Activated naive CD4-positive, alpha-beta T cell treated with anti-CD3 and anti-CD28 coated beads, Interleukin-2, amount 50 U/mL, for 72 hours (primary cell): ENCODE measurements at places on chromosomes 7 and 10. TPM values are rescaled to one million over a fixed set of nuclear protein-coding genes. Genes with fewer than 3 reads are reported as not detected.

Gene PFKFB3
- total RNA-seq: 181 TPM

Gene MAT1A
- total RNA-seq: not detected

Gene CYP2C19
- not detected for total RNA-seq

Gene TSPAN13
- 0.34 TPM for total RNA-seq

DNA sequence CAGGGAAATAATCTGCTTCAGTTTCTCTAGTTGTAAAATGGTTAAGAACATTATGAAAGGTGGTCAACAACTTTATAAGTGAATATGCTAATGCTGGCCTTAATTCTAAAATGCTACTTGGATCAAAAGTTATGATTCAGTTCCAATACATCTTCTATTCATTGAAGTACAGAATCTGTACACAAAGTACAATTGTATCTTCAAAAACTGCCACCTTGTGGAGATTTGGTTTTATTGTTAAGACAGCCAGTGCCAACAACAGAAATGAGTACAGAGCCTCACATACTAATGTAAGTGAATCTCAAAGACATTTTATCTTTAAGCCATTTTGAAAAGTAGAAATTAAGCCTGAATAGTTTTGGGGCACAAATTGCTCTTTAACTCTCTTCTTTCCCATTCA lies 194.0 kb downstream of the CFTR start:
- DNase-seq: no peak

DNA sequence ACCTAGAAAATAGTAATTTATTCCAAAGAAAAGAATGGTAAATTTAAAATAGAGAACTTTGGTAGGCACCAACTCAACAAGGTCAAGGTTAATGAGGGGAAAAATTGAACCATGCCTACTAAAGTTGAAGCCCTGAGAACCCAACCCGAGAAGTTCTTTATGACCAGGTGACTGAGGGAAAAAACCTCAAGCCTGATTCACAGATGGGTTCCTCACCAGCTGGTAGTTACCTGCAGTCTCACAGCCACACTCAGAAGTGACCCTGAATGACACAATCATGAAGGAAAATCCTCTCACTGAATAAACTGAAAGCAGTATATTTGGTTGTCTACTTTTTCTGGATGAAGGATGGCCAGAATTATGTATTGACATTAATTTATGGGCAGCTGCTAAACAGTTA lies 7.0 kb downstream of the C10orf67 start:
- DNase-seq: no peak
